ENCODE measurements at places on chromosomes 11 and 22.

- no peak for DNase-seq
These were observed 81.0 kb downstream of the TRMU start for GRCh38 chr22:46416520-46416871.

DNA sequence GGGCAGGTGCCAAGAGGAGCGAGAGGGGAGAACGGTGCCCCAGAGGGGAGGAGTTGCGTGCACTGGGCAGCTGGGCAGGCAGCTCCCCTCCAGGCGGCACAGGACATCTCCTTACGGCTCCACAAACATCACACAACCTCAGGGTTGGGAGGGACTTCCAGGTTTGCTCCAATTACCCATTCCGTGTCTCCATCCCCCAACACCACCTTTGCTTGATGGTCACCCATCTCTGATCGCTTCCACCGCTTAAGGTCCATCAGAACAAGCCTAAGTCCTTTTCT is 14.5 kb upstream of the TP53AIP1 start:
- no peak for DNase-seq

DNA sequence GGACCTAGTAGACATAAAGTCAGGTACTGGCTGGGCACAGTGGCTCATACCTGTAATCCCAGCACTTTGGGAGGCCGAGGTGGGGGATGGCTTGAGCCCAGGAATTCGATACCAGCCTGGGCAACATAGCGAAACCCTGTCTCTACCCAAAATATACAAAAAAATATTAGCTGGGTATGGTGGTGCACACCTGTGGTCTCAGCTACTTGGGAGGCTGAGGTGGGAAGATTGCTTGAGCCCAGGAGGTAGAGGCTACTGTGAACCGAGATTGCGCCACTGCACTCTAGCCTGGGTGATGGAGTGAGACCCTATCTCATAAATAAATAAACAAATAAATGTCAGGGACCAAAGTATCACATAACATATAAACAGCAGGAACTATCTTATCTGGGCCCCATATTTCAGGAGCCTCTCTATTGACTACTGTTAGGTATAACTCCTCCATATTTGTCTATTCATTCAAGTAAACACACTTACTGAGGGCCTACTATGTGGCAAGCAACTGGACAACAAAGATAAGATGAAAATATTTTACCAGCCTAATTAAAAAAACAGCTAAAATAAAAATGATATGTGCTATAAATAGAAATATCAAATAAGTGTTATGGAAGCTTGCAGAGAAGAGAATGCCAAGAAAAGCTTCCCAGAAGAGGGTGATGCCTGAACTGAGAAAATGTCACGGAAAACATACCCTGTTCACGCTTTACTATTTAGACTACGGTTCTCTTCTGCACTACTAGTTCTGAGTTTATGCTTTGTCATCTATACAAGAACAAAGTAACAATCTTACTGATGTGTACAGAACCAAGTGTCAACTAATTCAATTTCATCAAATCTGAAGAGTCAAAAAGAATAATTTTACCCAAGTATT is 2.0 kb downstream of the NUP98 start:
- no peak for DNase-seq

DNA sequence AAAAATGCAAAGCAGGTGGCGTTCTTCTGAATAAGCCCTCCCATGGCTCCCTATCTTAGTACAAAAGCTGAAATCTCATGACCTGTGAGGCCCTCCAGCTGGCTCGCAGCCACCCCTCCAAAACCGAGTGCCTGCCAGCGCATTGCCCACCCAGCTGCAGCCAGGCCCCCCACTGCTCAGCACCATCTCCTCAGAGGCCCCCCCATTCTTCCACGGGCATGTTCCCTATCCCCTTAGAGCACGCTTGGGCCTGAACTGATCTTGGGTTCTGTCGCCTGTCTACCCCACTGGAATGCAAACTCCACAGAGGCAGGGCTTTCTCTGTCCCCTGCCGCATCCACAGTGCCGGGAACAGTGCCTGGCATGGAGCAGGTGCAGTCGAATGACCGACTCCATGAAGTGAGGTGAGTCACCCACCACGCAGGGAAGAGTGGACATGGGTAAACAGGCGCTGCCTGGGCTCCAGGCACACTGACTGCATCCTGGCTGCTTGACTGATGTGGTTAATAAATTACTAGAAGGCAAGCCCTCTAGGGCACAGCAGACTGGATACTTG is 11.3 kb upstream of the EFCAB6 start:
- no peak for DNase-seq

DNA sequence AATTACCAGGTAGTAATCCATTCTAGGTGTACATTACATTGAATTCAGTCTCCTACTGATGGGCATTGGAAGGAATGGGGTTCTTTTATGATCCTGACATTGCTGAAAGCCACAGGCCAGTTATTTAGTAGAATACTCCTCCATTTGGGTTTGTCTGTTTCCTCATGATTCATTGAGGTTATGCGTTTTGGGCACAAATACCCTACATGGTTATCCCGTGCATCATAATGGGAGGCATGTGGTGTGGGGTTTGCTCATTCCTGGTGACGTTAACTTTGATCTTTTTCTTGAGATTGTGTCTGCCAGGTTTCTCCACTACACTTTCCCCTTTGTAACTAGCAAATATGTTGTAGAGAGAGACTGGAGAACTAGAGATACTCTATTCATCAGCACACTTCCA is 5.5 kb downstream of the FOLR3 start:
- DNase-seq: no peak

DNA sequence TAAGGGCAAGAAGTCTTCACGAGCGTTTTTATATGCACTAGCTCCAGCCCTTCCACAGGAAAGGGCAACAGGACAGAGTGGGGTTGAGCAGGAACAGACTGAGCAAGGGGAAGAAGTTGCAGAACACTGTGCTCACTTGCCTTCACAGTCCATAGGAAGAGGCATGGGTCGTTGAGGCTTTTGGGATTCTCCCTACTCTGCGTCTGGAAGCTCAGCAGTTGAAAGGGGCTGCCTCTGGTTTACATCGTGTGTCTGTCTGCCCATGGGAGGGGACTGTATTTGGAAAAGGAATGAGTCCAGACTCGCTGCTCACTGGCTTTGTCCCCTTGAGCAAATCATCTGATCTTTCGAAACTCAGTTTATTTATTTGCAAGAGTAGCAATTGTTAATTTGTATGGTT is 1.1 kb upstream of the PDGFD start:
- no peak for DNase-seq

DNA sequence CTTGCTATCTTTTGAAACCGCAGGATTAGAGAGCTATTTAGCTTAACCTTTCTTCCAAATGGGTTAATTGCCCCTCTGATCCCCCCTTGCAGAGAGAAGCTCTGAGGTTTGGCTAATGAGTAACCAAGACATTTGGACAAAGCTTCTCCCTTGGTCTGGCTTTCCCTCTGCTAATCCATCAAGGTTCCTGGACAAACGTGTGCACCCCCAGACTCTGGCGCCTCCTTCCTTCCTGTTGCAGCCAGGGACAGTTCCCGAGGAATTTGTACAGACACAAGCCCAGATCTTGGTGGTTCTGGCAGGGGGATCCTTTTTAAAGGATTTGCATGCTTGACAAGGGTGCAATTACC is 1.6 kb downstream of the KIAA1671 start:
- no peak for DNase-seq

GRCh38 chr11:66858186-66858938 is 1.5 kb downstream of the LRFN4 start:
- DNase-seq: no peak

DNA sequence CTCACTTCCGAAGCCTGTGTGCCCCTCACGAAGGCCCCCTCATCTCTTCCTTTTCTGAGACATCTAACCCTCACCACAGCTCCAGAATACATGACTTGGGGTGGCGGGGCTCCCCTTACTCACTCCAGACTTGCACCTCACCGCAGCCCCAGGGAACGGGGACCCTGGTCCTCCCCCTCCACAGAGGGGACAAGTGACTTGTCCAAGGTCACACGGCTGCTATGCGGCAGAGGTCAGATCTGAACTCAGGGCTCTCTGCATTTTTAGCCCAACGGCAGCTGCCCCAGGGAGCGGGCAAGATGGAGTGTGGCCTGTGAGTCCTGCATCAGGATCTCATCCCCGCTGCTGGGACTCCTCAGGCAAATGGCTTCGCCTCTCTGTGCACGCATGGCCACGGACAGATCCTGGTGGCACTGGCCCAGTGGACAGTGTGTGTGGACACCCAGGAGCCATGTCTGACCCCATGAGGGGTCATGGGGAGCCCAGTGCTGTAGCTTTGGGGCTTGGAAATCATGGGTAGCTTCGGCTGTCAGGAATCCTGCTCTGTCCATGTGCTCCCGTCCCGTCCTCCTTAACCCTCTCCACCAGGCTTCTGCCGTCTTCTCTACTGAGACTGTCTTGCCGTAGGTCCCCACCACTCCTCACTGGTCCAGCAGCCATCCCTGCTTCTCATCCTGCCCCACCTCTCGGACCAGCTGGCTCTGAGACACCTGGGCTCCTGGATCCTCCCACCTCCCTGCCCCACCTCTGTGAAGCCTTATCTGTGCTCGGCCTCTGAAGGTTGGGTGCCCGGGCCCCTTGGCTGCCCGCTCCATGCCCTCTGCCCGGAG is 48.0 kb upstream of the CARS1 start:
- no peak for DNase-seq

Data from CD4-positive, alpha-beta T cell treated with Interleukin-12 subunit alpha and Interleukin-12 subunit beta, for 1 hour (primary cell).